ENCODE measurements at places on chromosomes 13 and 19. TPM values are rescaled to one million over a fixed set of nuclear protein-coding genes. Genes with fewer than 3 reads are reported as not detected.

The LYL1 gene
- total RNA-seq, result 12.9 TPM

The LILRA1 gene
- total RNA-seq, result 8.3 TPM

The NLRP9 gene
- total RNA-seq, result not detected

The ADAMTS10 gene
- 13.1 TPM for total RNA-seq

The PNMA8B gene
- 1.8 TPM for total RNA-seq

The COMP gene
- not detected for total RNA-seq

The IFNL1 gene
- total RNA-seq, result not detected

The ANO8 gene
- 22.5 TPM for total RNA-seq

The SPACA4 gene
- total RNA-seq, result not detected

The ZNF382 gene
- total RNA-seq, result 6.7 TPM

The ZNF763 gene
- 7.2 TPM for total RNA-seq

The DEDD2 gene
- 34.1 TPM for total RNA-seq

The OR7A5 gene
- not detected for total RNA-seq

The CYP4F2 gene
- not detected for total RNA-seq

The PRODH2 gene
- not detected for total RNA-seq

The ANKRD24 gene
- 1.5 TPM for total RNA-seq

The LILRB3 gene
- total RNA-seq, result 88.0 TPM

The PRTN3 gene
- total RNA-seq, result 23.3 TPM

The CBARP gene
- total RNA-seq, result 0.23 TPM

The NTN5 gene
- 0.26 TPM for total RNA-seq

The SHISA2 gene
- 20.1 TPM for total RNA-seq

The ZNF524 gene
- total RNA-seq, result 12.6 TPM

The CATSPERD gene
- 10.0 TPM for total RNA-seq

The KRTDAP gene
- not detected for total RNA-seq

The ZNF729 gene
- total RNA-seq, result not detected

The HPN gene
- 31.1 TPM for total RNA-seq

The CFAP97D2 gene
- 1.3 TPM for total RNA-seq

The SH2D3A gene
- 16.6 TPM for total RNA-seq

The S1PR4 gene
- total RNA-seq, result 7.3 TPM

The TEX101 gene
- not detected for total RNA-seq

The CXCL17 gene
- 98.9 TPM for total RNA-seq

The TEX26 gene
- total RNA-seq, result 6.2 TPM

The SLITRK5 gene
- 0.03 TPM for total RNA-seq

The PSG1 gene
- not detected for total RNA-seq

The PLPP2 gene
- 41.3 TPM for total RNA-seq

The SMARCA4 gene
- total RNA-seq, result 116 TPM

Measured in lung (tissue), 17 donors.